ENCODE measurements at places on chromosomes 6 and 20.
A peak's percentile ranks its signal among the peaks of the same experiment; 100 is the strongest.

DNA sequence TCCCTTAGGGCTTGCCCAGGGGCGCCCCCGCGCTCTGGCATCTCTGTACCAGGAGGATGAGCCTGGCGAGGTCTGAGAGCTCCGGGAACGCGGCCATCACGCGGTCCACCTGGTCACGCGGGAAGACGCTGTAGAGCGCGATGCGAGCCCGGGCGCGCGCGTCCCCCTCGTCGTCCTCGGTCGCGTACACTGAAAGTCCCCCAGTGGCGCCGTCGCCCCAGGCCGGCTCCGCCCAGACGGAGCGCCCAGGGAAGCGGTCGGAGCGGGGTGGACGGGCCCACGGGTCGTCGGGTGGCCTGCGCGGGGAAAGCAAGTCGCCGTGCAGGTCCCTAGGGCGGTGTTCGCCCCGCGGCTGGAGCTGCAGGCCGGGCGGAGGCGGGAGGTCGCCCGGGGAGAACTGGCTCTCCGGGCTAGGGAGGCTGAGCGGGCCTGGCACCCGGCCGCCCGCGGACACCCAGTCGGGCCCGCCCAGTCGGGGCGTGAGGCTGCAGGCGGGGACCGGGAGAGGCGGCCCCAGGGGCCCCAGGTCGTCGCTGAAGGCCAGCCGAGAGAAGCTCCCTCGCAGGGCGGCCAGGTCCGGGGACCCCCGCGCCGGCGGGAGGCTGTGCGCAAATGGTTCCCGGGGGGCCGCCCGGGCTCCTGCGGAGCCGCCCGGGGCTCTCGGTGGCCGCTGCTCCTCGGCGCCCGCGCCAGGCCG, 34.0 kb downstream of the ZC3H12D start:
- DNase-seq, result peak; percentile 74

DNA sequence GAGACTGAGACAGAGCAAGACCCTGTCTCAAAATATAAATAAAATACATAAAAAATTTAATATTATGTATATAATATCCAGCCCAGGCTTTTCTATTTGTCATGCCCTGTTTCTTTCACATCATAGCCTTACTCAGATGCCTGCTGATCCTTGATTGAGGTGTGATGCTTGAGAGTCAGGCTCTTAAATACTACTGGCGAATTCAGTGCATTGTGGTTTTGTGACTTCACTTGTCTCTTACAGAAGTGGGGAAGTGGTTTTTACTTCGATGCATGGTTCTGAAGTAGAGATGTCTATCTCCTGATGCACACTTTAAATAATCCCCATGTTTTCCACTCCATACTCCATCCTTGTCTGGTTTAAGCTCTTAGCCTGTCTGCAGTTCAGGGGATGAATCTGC, 29.1 kb downstream of the ASXL1 start:
- DNase-seq, result no peak

- no peak for DNase-seq
These were observed 45.4 kb upstream of the ECI2 start for GRCh38 chr6:4180652-4181255.

DNA sequence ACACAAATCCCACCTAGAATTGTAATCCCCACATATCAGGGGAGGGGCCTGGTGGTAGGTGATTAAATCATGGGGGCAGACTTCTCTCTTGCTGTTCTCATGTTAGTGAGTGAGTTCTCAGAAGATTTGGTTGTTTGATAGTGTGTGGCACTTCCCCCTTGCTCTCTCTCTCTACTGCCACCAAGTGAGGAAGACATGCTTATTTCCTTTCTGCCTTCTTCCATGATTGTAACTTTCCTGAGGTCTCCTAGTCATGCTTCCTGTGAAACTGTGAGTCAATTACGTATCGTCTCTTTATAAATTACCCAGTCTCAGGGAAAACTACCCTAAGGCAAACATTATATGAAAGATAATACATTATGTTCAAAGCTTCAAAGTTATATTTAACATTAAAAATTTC, 1297.5 kb upstream of the CITED2 start:
- DNase-seq, result no peak

DNA sequence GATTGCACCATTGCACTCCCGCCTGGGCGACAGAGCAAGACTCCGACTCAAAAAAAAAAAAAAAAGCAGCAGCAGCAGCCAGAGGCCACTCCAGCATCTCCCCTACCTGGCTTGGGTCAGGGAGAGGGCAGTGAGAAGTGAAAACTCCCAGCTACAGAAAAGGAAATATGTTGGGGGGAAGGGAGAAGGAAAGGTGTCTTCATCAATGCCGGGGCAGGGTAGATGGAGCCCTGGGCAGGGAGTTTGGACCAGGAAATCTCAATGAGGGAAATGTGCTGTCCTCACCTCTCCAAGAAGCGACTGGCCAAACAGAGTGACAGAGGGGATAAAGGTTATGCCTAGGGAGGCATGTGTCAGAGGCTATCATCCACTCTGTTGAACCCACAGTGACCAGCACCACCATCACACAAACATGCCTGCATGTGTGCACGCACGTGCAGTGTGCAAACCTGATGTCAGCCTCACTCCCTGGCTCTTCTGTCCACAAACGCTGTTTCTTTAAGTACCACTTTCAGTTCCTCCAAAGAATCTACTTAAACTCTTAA, 887 bp upstream of the AIF1 start:
- no peak for DNase-seq

- peak; percentile 51 for DNase-seq
These were observed at the start of gene LRRN4 for GRCh38 chr20:6053776-6054688. LRRN4 (minus strand) TSS chr20:6054060; CDS start chr20:6052799, 1,261 bp downstream.

- DNase-seq, result no peak
These were observed 14.5 kb upstream of the KIFC1 start for GRCh38 chr6:33377171-33377570.

- DNase-seq, result no peak
These were observed 264.5 kb downstream of the CDH4 start for GRCh38 chr20:61516346-61517208.

DNA sequence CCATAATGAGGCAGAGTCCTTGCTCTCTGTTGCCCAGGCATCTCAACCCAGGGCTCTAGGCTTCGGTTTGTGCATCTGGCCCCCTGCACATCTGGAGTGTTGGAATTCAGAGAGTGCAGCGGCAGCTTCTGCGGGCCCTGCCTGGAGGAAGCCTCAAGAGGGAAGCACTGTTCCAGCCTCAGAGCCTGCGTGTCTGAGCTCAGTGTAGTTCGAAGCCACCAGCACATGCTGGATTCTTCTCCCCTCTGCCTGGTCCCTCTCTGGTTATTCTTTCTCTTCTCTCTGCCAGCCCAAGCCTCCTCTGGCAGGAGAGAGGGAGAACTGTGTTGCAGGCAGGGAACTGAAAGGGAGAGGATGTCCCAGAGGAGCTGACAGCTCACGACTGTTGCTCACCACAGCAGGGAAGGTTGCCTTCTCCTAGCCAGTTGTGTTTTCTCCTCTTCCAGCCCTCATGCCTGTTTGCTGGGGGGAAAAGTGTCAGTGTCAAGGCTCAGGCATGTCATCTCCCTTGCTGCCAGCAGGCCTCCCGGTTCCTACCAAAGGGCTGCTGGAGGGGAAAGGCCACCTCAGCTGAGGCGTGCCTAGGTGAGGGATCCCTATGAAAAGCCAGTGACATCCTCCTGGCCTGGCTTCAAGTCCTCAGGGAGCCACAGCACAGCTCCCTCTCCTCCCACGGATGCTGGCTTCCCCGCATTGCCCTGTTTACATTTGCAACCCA, 126.0 kb upstream of the LRFN2 start:
- no peak for DNase-seq

DNA sequence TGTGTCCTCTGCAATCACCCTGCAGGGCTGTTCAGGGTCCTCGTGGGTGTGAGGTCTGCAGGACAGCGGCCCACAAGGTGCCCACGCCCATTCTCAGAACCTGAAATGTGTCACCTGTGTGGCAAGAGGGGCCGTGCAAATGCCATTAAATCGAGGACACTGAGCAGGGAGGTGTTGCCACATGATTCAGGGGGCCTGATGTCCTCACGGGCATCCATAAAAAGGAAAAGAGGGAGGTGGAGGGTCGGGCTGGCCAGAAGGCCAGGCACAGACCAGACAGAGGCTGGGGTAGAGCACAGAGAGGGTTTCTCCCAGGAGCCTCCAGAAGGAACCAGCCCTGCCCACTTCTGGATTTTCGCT, 239.6 kb downstream of the ERMARD start:
- no peak for DNase-seq

- DNase-seq, result no peak
These were observed 100.2 kb downstream of the FIG4 start for GRCh38 chr6:109791301-109791700.

GRCh38 chr6:63504777-63505384, 67.4 kb upstream of the LOC128125822 start:
- no peak for DNase-seq

DNA sequence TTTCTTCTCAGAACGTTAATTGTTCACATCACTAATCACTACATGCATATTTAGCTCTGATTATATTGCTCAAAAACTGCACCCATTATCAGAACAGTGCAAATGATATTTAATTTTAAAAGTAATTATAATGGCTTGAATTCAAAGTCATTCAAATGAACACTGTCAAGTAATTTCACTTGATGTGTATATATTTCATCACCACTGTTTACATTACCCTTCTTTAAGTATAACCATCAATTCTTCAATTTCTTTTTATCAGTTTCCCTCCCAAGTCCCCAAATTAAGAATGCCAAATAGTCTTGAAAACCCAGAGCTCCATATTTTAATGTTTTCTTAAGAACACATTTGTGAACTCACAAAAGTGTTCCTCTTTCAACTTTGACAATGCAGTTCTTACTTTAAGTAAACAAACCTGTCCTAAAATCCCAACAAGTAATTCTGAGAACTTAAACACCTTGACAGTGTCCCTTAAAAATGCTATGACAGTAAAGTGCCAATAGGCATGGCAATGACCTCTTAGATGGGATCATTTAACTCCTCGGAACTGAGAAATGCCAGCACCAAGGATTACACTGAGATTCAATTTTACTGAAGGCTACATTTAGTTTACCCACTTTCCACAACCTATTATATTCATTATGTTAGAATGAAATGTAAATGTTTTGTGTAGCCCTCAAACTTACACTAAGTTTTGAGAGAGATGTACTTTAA, 16.7 kb upstream of the SNX14 start:
- no peak for DNase-seq

- DNase-seq, result no peak
These were observed 190.8 kb downstream of the DLL1 start for GRCh38 chr6:170100046-170100445.

- no peak for DNase-seq
These were observed 8.2 kb upstream of the QKI start for GRCh38 chr6:163406366-163406765.

DNA sequence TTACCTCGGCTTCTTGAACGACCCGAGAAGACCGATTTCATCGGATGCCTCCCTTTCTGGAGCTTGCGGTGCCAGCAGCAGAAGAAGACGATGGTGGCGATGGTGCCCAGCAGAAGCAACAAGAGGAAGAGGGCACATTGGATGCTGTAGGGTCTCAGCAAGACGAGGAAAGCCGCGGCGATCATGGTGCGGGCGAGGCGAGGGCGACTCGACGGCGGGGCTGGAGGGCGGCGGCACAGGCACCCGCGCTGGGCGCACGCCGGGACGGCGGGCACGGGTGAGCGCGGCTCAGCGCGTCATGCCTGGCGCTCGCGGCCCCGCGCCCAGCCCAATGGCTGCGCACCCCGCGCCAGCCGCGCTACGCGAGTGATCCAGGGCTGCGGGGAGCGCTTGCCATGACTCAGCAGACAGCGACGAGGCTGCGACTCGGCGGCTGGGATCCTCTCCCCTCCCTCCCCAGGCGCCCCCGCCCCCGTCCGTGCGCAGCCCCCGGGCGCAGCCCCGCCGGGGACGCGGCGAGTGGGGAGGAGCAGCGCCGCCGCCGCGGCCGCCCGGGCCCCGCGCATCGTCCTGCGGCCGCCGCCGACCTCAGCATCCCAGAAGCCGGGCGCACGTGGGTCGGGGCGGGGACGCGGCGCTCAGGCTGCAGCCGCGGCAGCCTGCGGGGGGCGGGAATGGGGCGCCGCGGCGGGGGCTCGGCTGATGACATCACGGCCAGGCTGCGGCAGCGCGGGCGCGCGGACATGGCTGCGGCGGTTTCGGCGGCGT, at the start of gene BEND6:
BEND6 (plus strand) TSS at position 705 of the 768 bp plus-strand sequence. CDS start 26,704 bp downstream, outside the sequence.
- DNase-seq, result peak; percentile 27

- no peak for DNase-seq
These were observed 66.0 kb upstream of the KIF16B start for GRCh38 chr20:16639027-16639941.

- DNase-seq, result no peak
These were observed 107.3 kb downstream of the IRF4 start for GRCh38 chr6:498795-499231.

GRCh38 chr6:95364016-95364604, 213.2 kb upstream of the MANEA start:
- no peak for DNase-seq

DNA sequence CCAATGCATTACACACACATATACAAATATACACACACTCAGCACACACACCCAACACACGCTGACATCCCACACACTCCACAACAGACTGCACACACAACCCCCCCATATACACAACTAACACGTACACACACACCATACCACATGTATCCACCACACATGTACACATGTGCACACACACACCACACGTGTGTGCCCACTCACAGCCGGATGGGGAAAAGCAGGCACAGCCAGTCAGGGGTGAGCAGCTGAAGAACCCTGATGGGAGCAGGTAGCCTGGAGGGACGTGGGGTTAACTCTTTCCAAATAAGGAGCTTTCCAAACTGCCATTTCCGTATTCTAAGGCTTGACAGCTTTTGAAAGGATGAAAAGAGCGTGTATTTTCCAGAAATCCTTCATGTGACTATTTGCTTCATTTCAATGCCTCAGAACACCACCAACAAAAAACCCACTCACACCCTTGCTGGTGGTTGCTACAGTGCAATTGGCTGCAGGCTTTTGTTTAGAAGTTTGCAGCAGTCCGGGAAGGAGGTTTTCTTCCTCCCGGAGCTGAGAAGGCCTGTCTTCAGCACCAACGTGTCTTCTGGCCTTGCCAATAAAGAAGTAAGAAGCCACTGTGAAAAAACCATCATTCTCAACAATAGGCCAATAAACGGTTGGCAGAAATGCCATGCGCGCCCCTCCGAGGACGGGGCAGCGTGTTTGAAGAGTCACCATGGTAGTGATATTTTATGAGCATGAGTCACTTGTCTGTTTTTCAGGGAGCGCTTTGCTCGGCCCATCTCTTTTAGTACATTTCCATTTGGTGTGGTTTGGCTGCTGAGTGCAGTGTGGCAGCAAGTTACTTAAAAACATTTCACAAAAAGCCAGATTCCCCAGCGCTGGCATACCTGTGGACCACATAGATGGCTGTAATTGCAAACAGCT, 131.3 kb upstream of the GMDS start:
- DNase-seq, result no peak

DNA sequence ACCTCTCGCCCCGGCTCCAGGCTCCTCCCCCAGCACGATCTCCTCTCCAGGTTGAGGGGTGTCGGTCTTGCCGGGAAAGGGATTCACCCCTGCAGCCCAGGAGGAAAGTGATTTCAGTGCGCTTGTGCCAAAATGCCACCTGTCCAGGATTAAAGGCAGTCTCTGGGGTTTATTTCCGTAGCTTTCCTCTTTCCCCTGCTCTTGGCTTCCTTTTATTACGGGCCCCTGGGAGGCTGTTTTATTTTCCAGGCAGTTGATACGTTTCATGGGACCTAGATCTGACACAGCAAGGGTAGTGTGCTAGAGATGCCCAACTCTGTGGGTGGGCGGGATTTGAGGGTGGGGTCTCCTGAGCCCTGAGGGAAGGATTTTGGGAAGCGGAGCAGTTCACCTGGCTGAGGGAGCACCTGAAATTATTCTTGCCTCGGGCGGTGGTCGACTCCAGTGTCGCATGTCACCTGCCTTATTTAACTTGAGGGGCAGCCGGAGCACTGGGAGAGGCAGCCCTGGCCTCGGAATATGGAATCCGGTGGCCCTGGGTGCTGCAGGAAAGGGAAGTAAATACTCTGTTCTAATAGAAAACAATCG, 9.5 kb upstream of the NKX2-2 start:
- no peak for DNase-seq

GRCh38 chr6:82348130-82348529, 15.5 kb upstream of the TPBG start:
- DNase-seq, result no peak
